Astrocyte (in vitro differentiated cells and primary cell): ENCODE measurements at places on chromosomes 16 and 17. TPM values are rescaled to one million over a fixed set of nuclear protein-coding genes. Genes with fewer than 3 reads are reported as not detected.

GRCh38 chr17:49571764-49572163 is 3.9 kb upstream of the NXPH3 start:
- no peak for DNase-seq

GRCh38 chr16:64282181-64282580 is 839.7 kb downstream of the CDH11 start:
- no peak for DNase-seq

DCTN5 gene
- total RNA-seq, result 110 and 117 TPM in 2 replicates

DNA sequence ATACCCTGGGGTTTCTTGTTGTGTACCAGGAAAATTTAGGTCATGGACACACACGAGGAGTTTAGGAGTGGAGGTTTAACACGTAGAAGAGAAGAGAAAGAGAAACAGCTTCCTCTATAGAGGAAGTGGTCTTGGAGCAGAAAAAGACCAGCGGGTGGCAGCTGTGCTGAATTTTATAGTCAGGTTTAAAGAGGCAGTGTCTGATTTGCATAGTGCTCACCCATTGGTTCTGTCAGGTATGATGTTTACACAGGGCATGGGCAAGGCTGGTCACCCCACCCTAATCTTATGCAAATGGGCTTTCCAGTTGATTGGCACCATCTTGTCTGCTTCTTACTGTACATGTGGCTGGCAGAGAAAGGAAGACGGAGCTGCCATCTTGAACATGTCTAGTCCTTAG is 309.0 kb downstream of the CDH13 start:
- no peak for DNase-seq

GRCh38 chr16:25372716-25373115 is 115.1 kb upstream of the ZKSCAN2 start:
- no peak for DNase-seq

PTX4 gene
- not detected in 2 replicates for total RNA-seq

- no peak for DNase-seq
Measured at GRCh38 chr17:57668332-57668731, 76.8 kb downstream of the CCDC182 start.

DNA sequence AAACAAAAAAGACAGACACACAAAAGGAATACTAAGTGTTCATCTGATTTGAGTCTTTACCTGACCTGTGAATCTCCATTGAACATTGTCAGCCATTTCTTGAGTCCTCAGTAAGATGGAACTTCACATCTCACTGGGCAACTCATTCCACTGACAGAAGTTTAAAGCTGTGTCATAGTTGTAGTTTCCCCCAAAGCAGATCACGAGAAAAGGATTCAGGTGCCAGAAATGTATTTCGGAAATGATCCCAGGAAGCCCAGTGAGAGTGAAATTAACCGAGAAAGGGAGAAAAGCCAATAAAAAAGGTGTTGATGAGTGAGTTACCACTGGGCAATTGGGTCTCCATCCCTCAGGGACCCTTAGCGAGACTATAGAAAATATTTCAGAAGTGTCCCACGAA is 6.5 kb downstream of the CHD9 start:
- DNase-seq, result no peak

GRCh38 chr16:27851586-27851985 is 211.9 kb downstream of the GSG1L start:
- no peak for DNase-seq

GRCh38 chr17:43855061-43855460 is 8.1 kb downstream of the CD300LG start:
- DNase-seq, result no peak

DNA sequence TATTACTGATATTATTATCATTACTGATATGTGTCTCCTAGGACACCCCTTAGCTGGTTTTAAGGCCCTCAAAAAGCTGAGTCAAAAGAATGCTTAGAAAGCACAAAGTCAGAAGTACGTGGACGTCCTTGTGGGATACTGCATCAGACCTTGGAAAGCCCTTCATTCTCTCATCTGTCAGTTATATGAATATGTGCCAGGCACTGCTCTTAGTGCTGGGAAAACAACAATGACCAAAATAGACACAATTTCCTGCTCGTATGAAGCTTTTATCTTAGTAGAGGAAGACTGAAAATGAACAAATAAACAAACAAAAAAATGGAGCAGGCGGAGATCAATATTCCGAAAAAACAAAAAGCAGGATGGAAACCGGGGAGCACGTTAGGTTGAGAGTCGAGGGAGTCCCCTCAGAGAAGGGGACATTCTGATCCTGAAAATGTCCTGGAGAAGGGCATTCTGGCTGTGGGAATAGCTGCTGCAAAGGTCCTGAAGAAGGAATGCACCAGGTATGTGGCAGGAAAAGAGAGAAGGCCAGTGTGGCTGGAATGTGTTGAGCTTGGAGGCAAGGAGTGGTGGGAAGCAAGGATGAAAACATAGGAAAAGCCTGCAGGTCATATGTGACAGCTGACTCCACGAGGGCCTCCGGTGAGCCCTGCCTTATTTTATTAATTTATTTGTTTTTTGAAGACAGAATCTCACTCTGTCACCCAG is 15.5 kb upstream of the TMEM94 start:
- peak; percentile 37 for DNase-seq

DNA sequence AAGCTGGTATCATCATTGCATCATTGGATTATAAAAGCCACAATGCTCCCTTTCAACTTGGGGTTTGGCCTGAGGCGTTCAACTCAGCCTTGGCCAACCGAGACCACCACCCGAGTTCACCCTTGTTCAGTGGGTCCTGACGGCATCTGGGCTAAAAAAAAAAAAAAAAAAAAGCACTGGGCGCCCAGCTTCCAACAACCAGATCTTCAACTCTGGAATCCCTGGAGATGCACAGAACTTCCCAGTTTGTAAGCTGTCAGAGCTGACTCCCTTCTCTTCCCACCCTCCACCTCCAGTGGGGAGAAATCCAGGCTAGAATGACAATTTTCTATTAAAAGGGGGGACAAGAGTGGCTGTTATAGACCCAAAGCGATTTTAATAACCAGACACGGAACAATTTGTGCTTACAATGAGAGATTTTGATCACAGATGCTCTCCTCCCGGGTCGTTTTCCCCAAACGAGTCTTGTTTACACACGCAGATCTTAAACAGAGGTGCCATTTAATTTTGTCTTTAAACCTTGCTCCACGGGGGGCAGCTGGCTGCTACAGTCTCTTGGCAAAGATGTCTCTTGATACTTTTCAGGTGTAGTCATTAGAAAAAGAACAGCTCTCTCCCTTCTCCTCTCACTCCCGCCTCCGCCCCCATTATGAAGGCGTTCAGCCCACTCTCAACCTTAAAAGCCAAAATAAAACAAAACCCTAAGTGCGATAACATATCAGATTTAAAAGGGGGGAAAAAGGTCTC is 26.9 kb downstream of the GPRC5B start:
- DNase-seq, result no peak

GRCh38 chr16:12429756-12430155 is 373.9 kb downstream of the CPPED1 start:
- peak; percentile 8 for DNase-seq

HAS3 gene
- total RNA-seq, result 1.7 and 2.0 TPM in 2 replicates

DNA sequence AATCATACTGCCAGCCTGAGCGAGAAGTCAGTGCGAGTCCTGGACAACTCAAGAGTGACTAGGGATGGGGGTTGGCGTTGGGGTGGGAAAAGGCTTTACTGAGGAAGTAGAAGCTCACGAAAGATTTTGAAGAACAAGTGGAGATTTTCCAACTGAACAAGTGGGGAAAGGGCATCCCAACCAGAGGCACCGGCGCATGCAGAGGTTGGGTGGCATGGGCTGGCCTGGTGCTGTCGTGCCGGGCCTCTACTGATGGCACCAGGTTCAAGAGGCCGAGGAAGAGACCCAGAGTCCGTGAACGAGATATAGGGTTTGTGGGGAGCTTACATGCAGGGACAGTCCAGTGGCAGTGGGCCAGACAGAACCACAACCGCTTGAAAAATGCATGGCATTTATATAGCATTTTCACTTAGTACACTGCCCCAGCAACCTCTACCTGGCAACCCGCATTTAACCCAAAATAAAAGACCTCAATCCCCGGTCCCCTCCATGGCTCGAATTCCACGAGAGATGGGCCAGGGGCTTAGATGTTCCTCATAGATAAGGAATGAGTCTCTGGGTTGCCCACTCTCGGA is 7.7 kb upstream of the ITGA3 start:
- peak; percentile 63 for DNase-seq

DNA sequence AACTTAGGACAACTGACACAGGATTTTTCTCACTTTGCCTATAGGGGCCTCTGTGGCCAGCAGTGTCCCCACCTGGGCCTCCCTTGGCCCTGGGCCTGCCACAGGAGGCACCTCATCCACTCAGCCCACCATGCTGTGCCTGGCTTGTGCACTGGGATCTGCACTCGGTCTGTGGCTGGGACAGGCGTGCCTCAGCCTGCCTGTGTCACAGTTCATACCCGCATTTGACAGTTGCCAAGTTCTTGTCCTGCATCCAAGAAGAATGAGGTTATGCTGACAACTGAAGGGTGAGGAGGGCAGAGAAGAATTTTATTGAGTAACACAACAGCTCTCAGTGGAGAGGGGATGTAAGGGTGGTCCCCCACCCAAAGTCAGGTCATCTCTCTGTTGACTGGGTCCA is 36.0 kb downstream of the ZFP90 start:
- DNase-seq, result no peak

DNA sequence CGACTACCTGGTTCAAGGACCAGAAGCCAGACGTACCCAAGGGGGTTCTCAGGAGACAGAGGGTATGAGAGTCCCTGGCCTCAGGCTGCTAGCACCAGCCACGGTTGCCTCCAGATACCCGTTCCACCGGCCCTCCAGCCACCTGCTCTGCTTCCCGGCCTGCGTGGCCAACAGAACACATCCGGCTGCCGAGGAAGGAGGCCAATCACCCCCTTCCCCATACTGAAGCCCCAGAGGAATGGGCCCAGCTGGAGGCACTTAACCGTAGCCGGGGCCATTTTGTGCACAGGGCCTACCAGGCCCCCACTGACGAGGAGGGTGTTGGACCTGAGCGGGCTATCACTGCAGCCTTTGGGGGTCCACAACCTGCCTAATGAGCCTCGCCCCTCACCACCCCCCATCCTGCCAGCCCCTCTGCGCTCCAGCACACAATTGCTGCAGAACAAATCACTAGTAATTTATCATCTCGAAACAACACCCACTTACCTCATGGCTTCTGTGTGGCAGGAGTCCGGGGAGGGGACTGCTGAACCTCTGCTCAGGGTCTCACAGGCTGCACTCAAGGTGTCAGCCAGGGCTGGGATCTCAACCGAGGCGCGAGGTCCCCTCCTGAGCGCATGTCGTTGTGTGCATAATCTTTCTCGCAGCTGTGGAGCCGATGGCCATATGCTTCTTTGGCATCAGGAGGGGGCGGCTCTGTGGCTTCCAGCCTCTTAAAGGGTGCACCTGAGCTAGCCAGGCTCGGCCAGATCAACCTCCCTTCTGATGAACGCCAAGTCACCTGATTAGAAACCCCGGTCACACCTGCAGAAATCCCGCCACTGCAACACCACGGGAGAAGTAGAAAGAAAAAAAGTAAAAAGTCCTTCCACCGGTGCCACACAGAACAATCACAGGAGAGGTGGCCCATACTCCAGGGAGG is 10.1 kb upstream of the KREMEN2 start:
- no peak for DNase-seq

LITAFD gene
- total RNA-seq, result not detected in 2 replicates

GRCh38 chr16:5398203-5398602 is 300.6 kb upstream of the EEF2KMT start:
- DNase-seq, result no peak

- DNase-seq, result no peak
Measured at GRCh38 chr16:27489421-27489820, 60.3 kb downstream of the GTF3C1 start.

GRCh38 chr17:15413101-15413771 is 54.2 kb downstream of the CDRT4 start:
- DNase-seq, result no peak

GRCh38 chr16:4790871-4791270 is 2.7 kb upstream of the SEPTIN12 start:
- DNase-seq, result no peak

GRCh38 chr17:43014020-43014648 is 7.5 kb downstream of the IFI35 start:
- DNase-seq, result no peak

GRCh38 chr17:58605470-58605869 is 86.4 kb downstream of the TEX14 start:
- DNase-seq, result no peak

DNA sequence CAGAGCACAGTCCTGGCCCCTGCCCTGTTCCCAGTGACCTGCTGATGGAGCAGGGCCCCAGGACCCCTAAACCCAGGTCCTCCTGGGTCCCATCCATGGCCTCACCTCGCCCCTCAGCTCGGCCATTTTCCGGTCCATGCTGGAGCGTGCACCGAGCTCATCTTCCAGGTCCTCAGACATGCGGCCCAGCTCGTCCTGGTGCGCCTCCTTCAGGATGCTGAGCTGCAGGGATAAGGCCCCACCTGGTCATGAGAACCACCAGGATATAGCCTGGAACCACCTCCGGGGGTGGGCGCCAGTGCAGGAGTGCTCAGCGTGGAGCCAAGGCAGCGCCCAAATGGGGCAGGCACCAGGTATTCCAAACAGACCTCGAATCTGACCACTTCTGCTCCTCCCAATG is 17.9 kb downstream of the CCDC102A start:
- DNase-seq, result no peak

GRCh38 chr17:13008461-13008860 is 9.4 kb downstream of the ELAC2 start:
- DNase-seq, result no peak

ACSM3 gene
- 5.3 and 7.4 TPM in 2 replicates for total RNA-seq

- DNase-seq, result no peak
Measured at GRCh38 chr17:49357516-49357915, 4.5 kb downstream of the ZNF652 start.

RHBDL1 gene
- total RNA-seq, result 4.0 and 4.9 TPM in 2 replicates

SSTR5 gene
- not detected in 2 replicates for total RNA-seq

GRCh38 chr17:42653179-42654124 is 5.6 kb upstream of the TUBG2 start:
- peak; percentile 63 for DNase-seq
